Stimulated activated CD4-positive, alpha-beta T cell treated with anti-CD3 and anti-CD28 coated beads, Interleukin-12 subunit alpha, Interleukin-12 subunit beta, amount 100 ng/mL, for 24 hours (primary cell): ENCODE measurements at places on chromosomes 7 and 10.

DNA sequence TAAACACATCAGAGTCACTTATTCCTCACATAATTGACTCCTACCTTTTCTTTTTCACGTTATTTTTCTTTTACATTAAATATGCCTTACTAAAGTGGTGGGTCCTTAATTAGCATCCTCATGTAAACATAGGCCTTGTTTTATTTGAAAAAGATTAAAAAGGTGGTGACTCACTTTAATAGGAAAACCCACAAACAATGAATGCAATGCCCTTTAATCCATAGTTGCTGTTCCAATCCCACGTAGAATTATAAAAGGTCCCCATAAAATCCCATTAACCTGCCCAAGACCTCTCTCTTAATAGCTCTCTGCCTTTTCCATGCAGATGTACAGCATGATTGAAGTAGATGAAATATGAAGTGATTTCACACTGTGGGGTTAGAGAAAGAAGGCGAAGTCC is 32.2 kb downstream of the SLC16A12 start:
- DNase-seq: no peak

GRCh38 chr10:119940487-119940886 is 48.0 kb downstream of the SEC23IP start:
- no peak for DNase-seq

DNA sequence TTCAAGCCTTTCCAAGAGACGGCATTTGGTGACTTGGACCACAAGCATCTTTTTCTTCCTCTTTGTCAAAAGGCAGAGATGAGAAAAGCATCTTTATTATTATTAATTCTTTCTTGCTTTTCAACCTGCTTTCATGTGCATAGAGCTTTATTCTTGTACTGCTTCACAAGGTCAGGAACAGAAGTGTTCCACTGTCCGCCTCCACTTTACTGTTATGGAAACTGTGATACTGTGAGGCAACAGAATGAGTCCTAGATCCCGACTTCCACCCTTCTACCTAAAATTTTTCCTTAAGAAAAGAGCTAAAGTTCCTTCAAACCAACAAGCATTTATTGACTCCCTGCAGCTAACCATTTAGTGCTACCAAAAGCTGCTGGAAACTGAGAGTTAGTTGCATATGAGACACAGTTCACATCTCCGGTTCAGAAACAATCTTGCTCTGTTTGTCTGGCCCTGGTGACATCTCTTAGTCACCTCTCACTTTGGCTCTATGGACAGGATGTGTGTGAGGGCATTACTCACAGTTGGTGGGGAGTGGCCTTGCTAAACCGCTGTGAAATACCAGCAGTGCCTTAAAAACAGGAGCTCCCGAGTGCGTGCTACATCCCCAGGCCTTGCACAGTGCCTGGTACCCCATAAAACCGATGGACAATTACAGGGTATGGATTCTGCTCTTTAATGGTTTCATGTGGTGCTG is 77.1 kb upstream of the TRIL start:
- DNase-seq: no peak

- DNase-seq: no peak
Observed at GRCh38 chr10:82331716-82332115, 456.7 kb downstream of the NRG3 start.

DNA sequence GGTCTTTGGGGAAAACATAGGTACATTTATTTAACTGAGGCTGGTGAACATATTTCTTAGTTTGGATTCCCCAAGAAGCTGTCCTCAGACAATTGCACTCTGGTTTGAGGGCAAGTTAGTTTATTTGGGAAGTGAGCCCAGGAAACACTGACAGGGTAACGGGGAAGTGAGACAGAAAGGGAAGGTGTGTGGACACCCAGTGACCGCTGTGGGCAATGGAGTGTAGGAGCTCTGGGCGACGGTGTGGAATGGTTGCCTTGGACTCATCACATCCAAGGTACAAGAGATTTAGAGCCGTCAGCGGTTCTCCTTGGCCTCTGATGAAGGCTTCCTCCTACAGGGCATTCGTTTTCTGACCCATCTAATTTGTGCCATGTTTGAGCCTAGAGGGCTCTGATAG is 7.1 kb downstream of the MRC1 start:
- DNase-seq: no peak

GRCh38 chr10:27747096-27747451 is 1.5 kb upstream of the MKX start:
- DNase-seq: no peak

DNA sequence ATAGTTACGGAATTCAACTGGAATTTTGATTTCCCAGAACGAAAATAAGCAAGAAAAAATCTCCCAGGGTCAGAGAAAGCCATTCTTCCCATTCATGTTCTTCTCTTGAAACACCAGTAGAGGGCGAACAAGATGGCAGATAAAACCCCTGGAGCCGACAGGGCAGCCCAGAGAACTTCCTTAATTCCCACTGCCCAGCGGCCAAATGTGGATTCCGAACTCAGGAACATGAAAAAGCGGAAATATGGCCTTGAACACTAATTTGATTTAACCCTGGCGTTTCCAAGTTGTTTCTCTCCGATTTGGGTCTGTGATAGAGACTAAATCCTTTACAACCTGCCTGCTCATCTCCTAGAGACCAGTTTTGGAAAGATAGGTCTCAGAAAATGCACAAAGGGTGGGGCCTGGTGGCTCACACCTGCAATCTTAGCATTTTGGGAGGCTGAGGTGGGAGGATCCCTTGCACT is 100.7 kb upstream of the WAC start:
- DNase-seq: no peak

DNA sequence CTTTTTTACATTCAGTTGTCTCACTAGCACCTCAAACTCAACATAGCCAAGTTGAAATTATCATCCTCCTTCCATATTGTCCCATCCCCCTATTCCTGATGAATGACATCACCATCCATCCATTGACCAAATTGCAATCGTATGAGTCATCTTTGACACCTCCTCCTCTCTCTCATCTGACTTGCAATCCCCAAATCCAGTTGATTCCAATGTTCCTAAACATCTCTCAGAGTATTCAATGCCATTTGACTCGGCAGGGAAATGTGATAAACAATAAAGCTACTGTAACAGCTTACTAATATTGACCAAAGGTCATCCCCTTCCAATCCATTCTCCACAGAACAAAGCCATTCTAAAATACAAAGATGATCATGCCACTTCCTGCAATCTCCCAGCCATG is 1047.8 kb downstream of the NRG3 start:
- no peak for DNase-seq

GRCh38 chr7:116224492-116225098 is 14.3 kb downstream of the TES start:
- no peak for DNase-seq

- DNase-seq: no peak
Observed at GRCh38 chr10:61284222-61284890, 168.8 kb downstream of the TMEM26 start.

GRCh38 chr10:99769706-99770105 is 12.7 kb upstream of the ABCC2 start:
- DNase-seq: no peak

DNA sequence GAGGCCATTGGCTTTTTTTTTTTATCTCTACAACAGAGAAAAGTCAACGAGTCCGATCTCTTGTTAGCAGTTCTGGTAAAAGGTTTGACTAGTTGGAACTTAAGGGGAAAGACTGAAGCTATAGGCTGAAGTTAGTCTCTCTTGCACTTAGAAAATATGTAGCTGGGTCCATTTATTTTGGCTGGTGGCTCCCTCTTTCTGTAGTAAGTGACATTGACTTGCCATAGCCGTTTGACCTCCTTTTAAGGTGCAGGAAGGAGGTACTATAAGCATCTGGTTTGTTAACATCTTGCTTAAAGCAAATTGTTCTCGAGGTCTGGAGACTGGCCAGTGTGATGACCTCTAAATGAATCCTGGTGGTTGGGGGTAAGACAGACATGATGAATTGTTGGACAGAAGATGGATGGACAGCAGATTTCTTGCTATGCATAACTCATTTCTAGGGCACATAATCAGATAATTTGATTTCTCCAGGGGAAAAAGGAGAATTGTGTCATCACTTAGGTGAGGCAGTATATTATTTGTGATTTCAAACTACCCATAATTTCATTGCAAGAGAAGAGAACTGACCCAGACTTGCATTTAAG is 356.3 kb upstream of the GALNT17 start:
- DNase-seq: no peak

GRCh38 chr10:111973306-111973705 is 210.3 kb downstream of the GPAM start:
- no peak for DNase-seq

DNA sequence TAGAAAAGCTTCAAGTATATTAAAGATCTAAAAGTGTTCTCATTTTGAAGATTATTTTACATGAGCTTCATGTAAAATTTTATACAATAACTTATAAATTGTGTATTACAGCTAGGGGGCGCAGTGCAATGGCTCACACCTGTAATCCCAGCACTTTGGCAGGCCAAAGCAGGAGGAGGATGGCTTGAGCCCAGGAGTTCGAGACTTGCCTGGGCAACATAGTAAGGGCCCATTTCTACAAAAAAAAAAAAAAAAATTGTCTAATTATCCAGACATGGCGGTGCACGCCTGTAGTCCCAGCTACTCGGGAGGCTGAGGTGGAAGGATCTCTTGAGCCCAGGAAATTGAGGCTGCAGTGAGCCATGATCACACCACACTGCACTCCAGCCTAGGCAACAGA is 16.6 kb downstream of the ACBD5 start:
- DNase-seq: no peak

DNA sequence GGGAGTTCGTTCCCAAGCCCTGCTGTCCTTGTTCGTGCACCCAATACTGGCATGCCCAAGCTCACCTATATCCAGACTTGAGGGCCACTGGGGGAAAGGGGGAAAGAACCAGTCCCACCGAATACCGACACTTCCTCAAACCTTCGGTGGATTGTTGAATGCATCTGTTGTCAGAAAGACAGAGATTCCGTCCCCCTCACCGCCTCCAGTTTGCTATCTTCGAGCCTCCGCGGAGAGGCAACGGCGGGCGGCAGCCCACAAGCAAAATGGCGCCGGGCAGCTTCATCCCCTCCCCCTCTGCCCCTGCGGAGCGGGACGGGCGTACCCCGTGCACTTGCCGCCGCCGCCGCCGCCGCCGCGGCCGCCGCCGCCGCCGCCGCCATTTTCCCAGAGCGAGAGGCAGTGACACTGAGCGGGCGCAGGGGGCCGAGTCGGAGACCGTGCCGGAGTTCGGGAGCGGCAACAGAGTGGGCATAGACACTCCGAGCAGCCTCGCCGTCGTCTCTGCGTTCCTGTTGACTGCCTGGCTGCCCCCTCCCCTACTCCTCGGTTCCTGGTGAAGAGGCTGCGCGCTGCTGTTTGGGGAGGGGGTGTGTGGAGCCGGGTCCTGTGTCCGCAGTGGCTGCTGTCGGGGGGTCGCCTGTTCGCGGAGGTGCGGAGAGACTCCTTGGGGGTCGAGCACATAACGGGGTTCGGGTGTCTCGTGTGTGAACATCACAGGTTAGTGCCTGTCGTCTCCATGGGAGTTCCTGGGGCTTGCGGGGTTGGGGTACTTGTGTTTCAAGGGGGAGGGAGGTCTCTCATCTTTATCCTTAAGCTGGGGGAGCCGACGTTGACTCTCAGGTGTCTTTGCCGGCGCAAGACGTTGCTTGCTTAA is at the start of gene KMT2E:
TSS of gene KMT2E (plus strand) at position 390 of the 877 bp plus-strand sequence. CDS start 26,748 bp downstream, outside the sequence.
- DNase-seq: peak; percentile 83

- no peak for DNase-seq
Observed at GRCh38 chr10:59281861-59282260, 80.5 kb downstream of the FAM13C start.

GRCh38 chr10:132551093-132551807 is 13.7 kb downstream of the INPP5A start:
- DNase-seq: no peak

GRCh38 chr7:50584793-50585408 is 19.7 kb upstream of the DDC start:
- DNase-seq: no peak

DNA sequence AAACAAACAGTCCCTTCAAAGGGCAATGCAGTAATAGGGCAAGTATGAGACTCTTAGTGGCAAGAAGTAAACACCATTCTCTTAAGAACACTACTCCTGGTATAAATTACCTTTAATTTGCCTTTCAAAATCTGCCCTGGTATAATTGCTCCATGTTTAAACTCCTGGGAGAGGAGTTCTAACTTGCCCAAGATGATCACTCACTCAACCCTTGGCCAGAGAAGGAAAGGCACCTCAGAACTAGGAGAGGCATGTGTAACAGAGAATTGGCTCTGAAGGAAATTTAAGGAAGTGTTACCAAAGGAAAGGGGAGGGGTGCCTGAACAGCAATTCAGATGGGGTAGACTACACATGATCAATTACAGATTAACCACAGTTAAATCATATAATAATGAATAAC is 1173.6 kb upstream of the SORCS1 start:
- no peak for DNase-seq

DNA sequence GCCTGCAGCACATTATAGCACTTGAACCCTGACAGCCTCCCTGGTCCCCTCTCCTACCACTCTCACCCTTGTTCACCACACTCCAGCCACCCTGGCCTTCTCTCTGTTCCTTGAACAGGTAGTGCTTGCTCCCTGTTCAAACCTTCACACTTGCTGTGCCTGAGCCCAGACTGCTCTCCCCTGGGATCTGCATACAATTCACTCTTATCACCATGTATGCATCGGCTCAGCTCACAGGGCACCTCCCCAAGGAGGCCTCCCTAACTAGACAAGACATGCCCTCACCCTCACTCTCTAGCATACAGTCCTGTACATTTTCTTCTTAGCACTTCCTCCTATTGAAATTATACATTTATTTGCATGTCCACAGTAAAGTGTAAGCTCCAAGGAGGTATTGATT is 59.3 kb downstream of the FAM13C start:
- no peak for DNase-seq

DNA sequence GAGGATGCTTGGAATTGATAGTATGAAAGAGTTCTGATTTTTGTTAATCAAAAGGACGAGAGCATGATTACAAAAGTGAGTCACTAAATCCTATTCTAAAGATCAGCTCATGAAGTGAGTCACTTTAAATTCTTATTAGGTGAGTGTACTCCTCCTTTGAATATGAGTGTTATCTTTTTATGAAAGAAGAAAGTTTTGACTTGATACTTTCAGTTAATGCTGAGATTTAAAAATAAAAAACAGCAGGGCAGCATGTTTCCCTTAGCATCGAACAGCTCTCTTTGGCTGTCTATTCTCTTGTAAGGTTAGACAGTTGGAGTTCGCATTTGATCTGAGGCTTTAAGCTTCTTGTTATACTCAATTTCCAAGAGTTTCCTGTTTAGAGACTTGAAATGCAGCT is 222.0 kb downstream of the TWIST1 start:
- no peak for DNase-seq

GRCh38 chr10:21184216-21184615 is 287.1 kb upstream of the NEBL start:
- DNase-seq: no peak
